Activated CD4-positive, alpha-beta T cell treated with anti-CD3 and anti-CD28 coated beads, Interleukin-2, Interleukin-4, amounts not matched to agents 100 ng/mL and 50 ng/mL, durations not matched to agents 16 hours and 8 hours (primary cell): ENCODE measurements at places on chromosomes 3 and 15.

DNA sequence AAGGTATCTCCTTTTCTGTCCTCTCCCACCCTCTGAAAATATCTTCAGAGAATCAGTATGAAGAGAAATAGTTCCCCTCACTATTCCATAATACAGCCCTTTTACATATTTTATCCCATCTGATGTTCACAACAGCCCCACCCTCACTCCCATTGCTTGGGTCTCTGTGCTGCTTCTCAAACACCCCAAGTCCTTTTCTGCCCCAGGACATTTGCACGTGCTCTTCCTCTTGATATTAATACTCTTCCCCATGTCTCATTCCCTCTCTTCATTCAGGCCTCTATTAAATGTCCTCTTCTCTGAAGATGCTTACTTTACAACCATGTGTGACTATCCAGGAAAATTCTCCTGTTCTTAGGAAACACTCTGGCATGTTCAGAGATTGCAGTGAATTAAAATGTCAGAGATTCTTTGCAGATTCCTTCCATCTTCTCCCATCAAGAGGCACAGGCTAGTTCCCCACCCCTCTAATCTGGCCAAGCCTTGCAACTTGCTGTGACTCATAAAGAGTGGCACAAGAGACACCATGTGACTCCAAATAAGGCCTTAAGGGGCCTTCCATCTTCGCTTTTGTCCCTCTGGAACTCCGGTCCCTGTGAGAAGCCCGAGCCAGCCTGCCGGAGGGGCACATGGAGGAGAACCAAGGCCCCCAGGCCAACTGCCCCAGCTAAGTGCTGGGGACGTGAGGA, 128.5 kb downstream of the CHSY1 start:
- no peak for DNase-seq

GRCh38 chr3:150775001-150775599, 12.1 kb upstream of the SIAH2 start:
- no peak for DNase-seq

- DNase-seq = peak; percentile 27
Observed at GRCh38 chr15:83014205-83014653, 2.8 kb upstream of the C15orf40 start.

- no peak for DNase-seq
Observed at GRCh38 chr3:13077431-13078162, 4.4 kb upstream of the IQSEC1 start.

DNA sequence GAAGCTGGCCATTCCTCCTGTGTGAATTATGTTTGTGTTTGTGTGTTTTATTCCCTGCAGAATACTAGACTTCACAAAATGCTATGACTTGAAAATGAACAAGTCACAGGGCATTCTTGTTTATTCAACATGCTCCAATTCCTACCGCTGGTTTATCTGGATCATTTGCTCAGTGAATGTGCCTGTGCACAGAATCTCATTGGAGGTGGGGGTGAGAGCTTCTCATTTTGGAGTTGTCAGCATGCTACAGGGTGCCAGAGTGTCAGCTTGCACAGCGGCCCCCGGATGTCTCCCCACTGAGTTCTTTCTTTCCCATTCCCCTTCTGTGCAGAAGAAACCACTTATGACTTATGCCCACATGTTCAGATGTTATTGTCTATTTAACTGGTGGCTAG, 428.7 kb downstream of the ROBO2 start:
- DNase-seq = no peak

- DNase-seq = no peak
Observed at GRCh38 chr3:54034971-54035370, 87.4 kb upstream of the CACNA2D3 start.

- no peak for DNase-seq
Observed at GRCh38 chr3:54366007-54366750, 243.8 kb downstream of the CACNA2D3 start.

- no peak for DNase-seq
Observed at GRCh38 chr15:39737196-39737550, 45.5 kb downstream of the FSIP1 start.

DNA sequence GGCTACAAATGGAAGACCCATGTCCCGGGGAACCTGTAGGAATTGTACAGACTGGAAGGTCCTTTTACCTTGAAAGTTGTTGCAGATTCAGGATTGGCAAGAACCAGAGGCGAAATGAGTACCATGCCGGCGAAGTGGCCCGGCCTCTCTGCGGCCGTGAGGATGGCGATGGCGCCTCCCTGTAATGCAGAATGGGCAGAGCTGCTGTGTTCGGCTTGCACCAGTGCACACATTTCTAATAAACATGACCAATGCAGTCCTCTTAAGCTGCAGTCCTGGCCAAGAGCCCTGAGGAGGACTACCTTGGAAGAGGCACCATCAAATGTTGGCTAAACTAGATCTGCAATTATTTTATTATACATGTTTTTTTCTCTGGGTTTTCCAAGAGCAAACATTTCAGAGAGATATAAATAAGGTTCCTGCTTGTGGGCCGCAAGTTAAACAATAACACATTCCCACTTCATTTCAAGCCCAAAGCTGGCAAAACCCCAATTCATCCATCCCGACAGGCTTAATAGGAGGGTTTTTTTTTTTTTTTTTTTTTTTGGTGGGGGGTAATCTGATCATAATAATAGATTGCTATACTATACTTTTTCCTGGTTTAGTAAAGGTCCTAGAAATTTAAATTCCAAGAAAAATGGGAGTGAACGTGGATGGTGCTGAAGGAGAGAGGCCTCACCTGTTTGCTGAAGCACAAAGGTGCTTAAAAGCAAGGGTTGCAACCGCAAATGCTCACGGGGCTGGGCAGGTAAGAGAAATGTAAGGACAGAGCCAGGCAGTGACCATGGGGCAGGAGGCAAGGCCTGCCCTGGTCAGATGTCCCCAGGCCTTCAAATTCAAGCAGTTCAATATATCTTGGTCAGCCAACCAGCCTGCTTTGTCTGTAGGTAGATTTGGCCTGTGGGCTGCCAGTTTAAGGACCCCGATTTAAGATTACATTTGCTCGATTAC, 48.5 kb downstream of the ABTB1 start:
- DNase-seq = no peak

- no peak for DNase-seq
Observed at GRCh38 chr15:40630313-40630712, 36.3 kb downstream of the KNL1 start.

DNA sequence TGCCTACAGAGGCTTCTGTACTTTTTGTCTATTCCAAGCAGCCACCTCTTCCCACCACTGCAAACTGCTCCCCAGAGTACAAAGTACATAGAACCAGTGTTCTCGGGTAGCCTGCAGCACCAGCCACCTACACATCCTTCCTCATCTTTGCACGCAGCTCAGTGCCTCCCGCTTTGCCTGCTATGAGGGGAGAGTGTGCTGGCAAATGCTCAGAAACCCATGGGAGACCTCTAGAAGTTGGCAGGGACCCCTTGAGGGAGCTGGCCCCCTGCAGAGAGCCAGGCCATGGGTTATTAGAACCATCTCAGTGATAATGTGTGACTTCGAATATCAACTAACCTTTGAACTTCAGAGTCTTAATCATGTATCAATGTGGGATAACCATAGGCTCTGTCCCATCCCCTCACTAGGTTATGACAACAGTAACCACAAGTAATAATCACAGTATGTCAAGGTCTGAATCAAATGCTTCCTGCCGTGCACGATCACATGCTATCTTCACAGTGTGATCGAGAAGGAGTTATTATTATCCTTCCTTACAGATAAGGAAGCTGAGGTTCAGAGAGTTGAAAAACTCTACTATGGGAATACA, 22.8 kb upstream of the SMAD3 start:
- no peak for DNase-seq

- no peak for DNase-seq
Observed at GRCh38 chr3:188066141-188066540, 87.8 kb upstream of the LPP start.

DNA sequence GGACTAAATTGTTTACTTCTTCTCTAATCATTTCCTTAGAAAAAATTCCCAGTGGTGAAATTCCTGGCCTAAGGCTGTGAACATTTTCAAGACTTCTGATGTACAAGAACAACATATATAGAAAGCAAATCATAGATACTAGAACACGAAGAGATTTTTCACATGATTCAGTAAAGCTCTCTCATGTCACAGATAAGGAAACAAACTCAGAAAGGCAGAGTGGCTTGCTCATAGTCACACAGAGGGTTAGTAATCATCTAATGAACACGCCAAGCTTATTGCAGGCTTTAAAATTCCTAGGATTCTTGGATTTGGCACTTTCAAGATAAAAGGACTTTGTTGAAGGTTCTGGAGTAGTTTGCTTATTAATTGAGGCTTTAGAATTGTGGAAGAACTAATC, 26.2 kb downstream of the CRTAP start:
- no peak for DNase-seq

DNA sequence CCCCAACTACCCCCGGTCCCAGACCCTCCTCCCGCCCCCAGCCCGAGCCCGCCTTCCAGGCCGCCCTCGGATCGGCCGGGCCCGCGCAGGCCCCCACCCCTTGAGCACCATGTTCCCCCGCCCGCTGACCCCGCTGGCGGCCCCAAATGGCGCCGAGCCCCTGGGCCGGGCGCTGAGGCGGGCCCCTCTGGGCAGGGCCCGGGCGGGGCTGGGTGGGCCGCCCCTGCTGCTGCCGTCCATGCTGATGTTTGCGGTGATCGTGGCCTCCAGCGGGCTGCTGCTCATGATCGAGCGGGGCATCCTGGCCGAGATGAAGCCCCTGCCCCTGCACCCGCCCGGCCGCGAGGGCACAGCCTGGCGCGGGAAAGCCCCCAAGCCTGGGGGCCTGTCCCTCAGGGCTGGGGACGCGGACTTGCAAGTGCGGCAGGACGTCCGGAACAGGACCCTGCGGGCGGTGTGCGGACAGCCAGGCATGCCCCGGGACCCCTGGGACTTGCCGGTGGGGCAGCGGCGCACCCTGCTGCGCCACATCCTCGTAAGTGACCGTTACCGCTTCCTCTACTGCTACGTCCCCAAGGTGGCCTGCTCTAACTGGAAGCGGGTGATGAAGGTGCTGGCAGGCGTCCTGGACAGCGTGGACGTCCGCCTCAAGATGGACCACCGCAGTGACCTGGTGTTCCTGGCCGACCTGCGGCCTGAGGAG, 472 bp downstream of the CHST14 start:
- DNase-seq = no peak

- DNase-seq = peak; percentile 27
Observed at GRCh38 chr3:53350652-53351051, 3.3 kb upstream of the DCP1A start.

DNA sequence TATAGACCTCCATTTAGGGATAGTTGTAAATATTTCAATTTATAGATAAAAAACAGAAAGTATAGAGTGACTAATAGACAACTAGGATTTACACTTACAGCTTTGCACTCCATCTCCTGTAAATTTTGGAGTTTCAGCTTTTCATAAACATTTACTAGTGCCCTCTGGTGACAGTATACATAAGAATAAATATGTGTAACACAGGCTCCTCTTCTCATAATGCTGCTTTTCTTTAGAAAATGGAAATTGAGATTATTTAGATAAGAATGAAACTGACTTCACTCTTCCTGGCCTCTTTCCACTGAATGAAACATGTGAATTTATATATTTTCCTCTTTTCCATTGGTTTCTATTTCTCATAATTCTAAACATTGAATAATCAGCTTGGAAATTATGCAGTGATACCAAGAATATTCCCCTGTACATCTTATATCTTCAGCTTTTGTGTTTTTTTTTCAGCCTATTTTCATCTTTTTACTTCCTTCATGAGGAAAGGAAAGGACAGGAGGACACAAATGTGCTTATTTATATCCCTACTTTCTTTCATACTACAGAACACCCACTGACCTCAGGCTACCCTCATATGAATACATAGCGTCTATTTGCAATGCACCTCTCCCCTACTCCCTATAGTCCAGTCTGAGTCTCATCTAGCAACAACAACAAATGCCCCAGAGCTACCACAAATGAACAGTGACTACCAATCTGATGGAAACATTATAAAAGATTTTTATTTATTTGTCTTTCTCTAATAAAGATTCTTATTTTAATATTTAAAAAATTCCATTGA, 103.1 kb upstream of the CCDC39 start:
- DNase-seq = no peak

GRCh38 chr3:49469037-49469935, 781 bp upstream of the DAG1 start:
- no peak for DNase-seq

DNA sequence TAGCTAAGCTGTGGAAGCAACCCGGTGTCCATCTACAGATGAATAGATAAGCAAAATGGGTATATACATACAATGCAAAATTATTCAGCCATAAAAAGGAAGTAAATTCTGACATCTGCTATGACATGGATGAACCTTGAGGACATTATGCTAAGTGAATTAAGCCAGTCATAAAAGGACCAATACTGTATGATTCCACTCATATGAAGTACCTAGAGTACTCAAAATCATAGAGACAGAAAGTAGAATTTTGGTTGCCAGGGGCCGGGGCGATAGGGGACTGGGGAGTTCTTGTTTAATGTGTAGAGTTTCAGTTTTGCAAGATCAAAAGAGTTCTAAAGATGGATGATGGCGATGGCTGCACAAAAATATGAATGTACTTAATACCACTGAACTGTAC, 10.3 kb downstream of the EID1 start:
- DNase-seq = peak; percentile 62

GRCh38 chr3:101262393-101263240, 57.8 kb downstream of the IMPG2 start:
- no peak for DNase-seq

DNA sequence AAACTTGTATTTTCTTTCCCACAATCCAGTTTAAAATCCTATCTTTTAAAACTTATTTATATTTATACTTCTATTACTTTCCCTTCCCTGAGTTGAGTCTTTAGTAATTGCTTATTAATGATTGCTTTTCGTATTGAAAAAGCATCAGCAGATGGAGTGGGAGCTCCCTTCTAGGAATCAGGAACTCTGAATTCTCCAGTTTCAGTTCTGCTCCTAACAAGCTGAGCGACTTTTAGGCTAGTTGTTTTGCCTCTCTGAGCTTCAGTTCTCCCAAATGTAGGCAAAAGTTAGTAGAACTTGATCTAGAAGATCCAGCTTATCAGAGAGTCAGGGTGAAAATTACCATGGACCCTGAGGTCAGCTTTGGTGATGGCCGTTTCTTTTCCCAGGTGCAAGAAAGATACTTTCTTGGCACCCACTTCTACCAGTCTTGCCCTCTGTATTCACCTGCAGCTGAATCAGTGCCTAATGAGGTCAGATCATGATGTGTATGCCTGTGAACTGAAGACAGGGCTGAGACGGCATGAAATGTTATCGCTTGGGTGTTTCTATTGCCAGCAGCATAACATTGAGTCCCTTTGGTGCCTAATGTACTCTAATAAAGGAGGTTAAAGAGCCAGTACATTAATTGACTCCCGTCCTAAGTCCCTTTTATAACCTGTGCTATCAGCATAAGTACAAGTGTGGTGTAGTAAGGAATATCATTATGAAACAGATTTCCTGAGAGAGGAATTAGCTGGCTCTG, 194.5 kb upstream of the TBC1D5 start:
- no peak for DNase-seq

GRCh38 chr3:9316881-9317361, 45.9 kb upstream of the THUMPD3 start:
- no peak for DNase-seq

GRCh38 chr3:174219738-174220137, 639.4 kb upstream of the NAALADL2 start:
- no peak for DNase-seq

GRCh38 chr15:57972864-57973263, 92.6 kb downstream of the ALDH1A2 start:
- DNase-seq = no peak

GRCh38 chr3:137295336-137295735, 337.6 kb downstream of the IL20RB start:
- no peak for DNase-seq
